ENCODE measurements at places on chromosomes 16 and 17. TPM values are rescaled to one million over a fixed set of nuclear protein-coding genes. Genes with fewer than 3 reads are reported as not detected.

DNA sequence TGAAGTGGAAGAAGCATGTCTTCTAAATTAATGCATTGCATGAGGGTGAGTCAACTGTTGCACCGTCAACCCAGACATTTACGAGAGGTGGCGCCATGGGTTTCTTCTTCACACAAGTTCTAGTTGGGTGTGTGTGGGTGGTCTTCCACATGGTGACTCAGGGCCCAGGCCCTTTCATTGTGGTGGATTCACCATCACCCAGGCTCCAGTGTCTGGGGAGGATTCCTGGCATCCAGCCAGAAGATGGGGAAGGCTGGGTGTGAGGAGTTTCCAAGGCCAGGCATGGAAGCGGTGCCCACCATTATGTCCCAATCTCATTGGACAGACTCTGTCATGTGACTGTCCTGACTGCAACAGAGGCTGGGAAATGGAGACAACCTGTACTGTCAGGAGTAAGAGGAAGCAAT is 21.4 kb upstream of the JPH3 start:
- H3K4me3 ChIP-seq: no peak overlapping the region

Gene IRX6
- not detected for polyA plus RNA-seq

DNA sequence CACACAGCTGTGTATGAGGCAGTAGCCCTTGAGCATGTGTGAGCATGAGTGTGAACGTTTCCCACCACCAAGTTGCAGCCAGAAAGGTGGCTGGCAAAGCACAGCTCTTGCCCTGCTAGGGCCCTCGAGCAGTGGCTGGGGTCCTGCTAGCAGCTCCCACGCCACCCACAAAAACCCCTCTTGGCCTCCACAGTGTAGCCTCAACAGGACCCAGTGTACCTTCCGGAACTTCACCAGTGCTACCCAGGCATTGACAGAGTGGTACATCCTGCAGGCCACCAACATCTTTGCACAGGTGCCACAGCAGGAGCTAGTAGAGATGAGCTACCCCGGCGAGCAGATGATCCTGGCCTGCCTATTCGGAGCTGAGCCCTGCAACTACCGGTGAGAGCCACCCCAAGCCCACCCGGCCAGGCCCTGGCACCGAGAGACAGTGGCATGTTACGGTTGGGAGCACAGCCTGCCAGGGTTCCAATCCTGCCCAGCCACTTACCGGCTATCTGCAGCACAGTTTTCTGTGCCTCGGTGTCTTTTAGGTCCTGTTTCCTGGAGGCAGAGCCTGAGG is 53.1 kb downstream of the SCNN1B start:
- H3K27me3 ChIP-seq: no peaks in the 10 kb centered on the region
- H3K36me3 ChIP-seq: no peaks in the 10 kb centered on the region
- H3K4me1 ChIP-seq: no peaks in the 10 kb centered on the region
- no peak overlapping the region for H3K4me3 ChIP-seq

DNA sequence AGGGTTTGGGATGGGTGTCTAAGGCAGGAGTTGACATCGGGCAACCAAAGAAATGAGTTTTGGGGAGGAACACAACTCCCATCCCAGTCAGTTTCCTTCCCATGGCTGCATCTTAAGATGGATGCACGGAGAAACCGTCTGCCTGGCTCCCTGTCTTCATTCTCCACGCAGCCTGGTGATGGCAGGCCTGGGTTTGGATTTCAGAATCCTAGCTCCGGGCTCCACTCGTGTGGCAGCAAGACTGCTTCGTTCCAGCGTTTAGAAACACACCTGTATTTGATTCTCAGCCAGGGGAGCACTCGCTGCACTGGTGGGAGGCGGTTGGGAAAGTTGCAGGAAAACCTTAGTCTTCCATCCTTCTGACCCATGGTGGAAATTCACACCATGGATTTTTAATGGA is 141.1 kb downstream of the RAB11FIP4 start:
- no peaks in the 10 kb centered on the region for H3K36me3 ChIP-seq
- H3K4me3 ChIP-seq: no peak overlapping the region
- H3K4me1 ChIP-seq: peaks cover 8% of the 10 kb centered on the region
- DNase-seq: no peak

GRCh38 chr16:21654881-21655280 is 2.5 kb upstream of the IGSF6 start:
- DNase-seq: no peak
- no peaks in the 10 kb centered on the region for H3K27me3 ChIP-seq
- H3K27ac ChIP-seq: no peak overlapping the region
- peaks cover 3% of the 10 kb centered on the region for H3K36me3 ChIP-seq

GRCh38 chr16:69166946-69167930 is 19.7 kb upstream of the SNTB2 start:
- H3K27me3 ChIP-seq: no peaks in the 10 kb centered on the region
- H3K27ac ChIP-seq: peak overlapping the region; percentile 34
- no peak overlapping the region for H3K4me3 ChIP-seq
- DNase-seq: peak; percentile 65
- H3K36me3 ChIP-seq: peaks cover 30% of the 10 kb centered on the region
